ENCODE measurements at places on chromosomes 13 and 19. TPM values are rescaled to one million over a fixed set of nuclear protein-coding genes. Genes with fewer than 3 reads are reported as not detected.

Gene CGB3
- not detected for total RNA-seq

Gene ZNF649
- 10.7 TPM for total RNA-seq

- H3K4me1 ChIP-seq: peaks cover 8% of the 10 kb centered on the region
- no peak overlapping the region for H3K27ac ChIP-seq
- no peak for DNase-seq
- peaks cover 5% of the 10 kb centered on the region for H3K36me3 ChIP-seq
- H3K4me3 ChIP-seq: no peak overlapping the region
These were observed 10.1 kb downstream of the TMEM143 start for GRCh38 chr19:48353677-48354076.

- no peaks in the 10 kb centered on the region for H3K27me3 ChIP-seq
- no peak overlapping the region for H3K4me3 ChIP-seq
These were observed 595.5 kb upstream of the KLHL1 start for GRCh38 chr13:70703755-70704154.

GRCh38 chr13:112648101-112648500, 41.7 kb upstream of the ATP11A start:
- peaks cover 6% of the 10 kb centered on the region for H3K27me3 ChIP-seq
- H3K4me1 ChIP-seq: no peaks in the 10 kb centered on the region
- no peak for DNase-seq
- H3K4me3 ChIP-seq: no peak overlapping the region
- no peak overlapping the region for H3K27ac ChIP-seq

GRCh38 chr13:39023316-39023715, 14.6 kb downstream of the PROSER1 start:
- DNase-seq: no peak
- peaks cover 4% of the 10 kb centered on the region for H3K4me1 ChIP-seq
- no peak overlapping the region for H3K4me3 ChIP-seq
- no peaks in the 10 kb centered on the region for H3K27me3 ChIP-seq

DNA sequence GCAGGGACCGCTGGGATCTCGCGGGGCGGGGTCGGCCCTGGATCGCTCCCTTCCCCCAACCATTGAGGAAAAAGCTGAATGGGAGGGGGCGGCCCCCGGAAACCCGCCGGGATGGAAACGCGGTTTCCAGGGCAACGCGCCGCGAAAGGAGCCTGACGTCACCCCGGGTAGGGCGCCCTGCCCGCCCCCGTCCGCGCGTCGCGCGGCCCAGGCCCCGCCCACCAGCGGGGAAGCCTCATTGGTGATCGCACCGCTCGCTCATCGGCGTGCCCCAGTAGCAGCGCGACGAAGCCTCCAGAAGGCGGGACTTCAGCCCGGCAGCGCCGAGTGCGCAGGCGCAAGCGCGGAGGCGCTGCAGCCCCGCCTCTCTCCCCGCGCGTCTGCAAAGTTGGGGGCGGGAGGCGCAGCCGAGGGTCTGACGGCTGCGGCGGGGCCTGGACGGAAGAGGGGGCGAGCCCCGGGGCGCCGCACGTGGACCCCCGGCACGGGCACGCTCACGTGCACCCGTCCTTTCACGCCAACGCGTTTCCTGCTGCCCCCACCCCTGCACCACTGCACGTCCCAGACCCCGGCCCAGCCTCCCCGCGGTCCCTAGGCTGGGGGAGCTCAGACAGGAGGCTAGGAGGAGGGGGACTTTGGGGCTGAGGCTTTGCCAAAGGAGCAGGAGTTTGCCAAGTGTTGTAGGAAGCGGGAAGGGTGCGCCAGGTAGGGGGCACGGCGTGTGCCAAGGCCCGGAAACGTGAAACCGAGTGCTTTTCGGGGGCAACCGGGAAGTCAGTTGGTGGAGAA, 8.2 kb upstream of the CIRBP start:
- H3K4me3 ChIP-seq: peak overlapping the region; percentile 91
- no peaks in the 10 kb centered on the region for H3K27me3 ChIP-seq
- peak; percentile 99 for DNase-seq
- H3K4me1 ChIP-seq: peaks cover 43% of the 10 kb centered on the region

GRCh38 chr13:40648040-40648439, 18.4 kb downstream of the FOXO1 start:
- DNase-seq: no peak
- H3K36me3 ChIP-seq: peaks cover 42% of the 10 kb centered on the region
- no peak overlapping the region for H3K27ac ChIP-seq
- H3K4me1 ChIP-seq: peaks cover 76% of the 10 kb centered on the region
- no peaks in the 10 kb centered on the region for H3K27me3 ChIP-seq

DNA sequence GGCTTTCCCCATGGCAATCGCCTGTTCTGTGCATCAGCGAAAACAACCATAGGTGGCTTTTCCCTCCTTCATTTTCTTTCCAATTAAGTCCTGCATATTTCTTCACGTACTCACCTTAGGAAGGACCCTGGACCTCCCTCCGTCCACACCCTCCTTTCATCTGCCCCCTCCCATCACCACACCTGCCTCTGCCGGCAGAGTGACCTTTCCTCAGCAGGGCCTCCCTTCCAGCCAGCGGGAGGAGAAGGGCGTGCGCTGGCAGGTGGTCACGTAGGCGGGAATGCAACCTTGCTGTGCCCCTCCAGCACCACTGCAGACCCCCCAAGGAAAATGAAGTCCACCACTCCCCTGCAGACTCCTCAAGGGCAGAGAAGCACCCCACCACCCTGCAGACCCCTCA, 61.1 kb downstream of the GSX1 start:
- peaks cover 3% of the 10 kb centered on the region for H3K27me3 ChIP-seq
- H3K36me3 ChIP-seq: no peaks in the 10 kb centered on the region
- H3K27ac ChIP-seq: no peak overlapping the region
- no peaks in the 10 kb centered on the region for H3K4me1 ChIP-seq
- no peak for DNase-seq

DNA sequence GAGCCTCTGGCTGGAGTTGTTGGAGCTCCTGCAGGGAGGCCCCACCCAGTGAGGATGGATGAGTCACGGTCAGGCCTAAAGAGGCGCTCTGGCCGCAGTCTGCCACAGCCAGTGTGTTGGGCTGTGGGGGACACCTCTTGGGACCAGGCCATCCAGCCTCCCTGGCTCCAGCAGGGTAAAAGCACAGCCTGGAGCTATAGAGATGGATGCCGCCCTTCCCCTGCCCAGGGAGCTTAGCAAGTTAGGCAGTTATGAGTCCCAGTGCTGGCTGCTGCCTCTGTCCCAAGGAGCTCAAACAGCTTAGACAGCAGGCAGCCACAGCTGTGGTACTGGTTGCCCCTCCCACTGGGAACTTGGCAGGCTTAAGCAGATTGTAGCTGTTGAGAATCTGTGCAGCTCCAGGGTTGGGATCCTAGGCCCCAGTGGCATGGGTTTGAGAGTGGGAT, 100.9 kb downstream of the NDFIP2 start:
- H3K4me1 ChIP-seq: no peaks in the 10 kb centered on the region
- DNase-seq: no peak
- H3K27me3 ChIP-seq: no peaks in the 10 kb centered on the region
- H3K27ac ChIP-seq: no peak overlapping the region

DNA sequence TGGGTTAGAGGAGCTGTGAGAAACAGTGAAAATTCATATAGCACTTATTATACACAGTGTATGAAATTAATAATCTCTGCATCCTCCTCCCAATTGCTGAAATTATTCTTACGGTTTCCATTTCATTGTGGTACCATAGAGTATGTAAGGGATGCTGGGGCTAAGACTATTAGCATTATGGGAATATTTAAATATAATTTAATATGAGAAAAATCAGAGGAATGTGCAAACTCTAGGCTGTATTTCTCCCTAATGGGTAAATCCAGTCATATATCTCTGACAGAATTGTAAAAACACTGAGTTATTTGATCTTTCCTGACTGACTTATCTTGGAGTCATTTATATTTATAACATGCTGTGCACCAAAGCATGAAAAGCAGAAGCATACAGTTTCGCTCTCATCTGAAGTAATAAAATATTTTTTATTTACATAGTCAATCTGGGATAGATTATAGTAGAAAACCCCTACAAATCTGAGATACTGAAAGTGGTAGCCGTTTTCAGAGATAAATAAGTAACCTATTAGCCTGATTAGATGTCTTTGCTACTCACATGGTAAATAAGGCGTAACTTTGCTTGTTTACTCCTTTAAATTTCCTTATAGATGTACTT, 34.9 kb downstream of the LRCH1 start:
- H3K4me3 ChIP-seq: no peak overlapping the region
- no peak for DNase-seq
- H3K27me3 ChIP-seq: peaks cover 3% of the 10 kb centered on the region
- peaks cover 26% of the 10 kb centered on the region for H3K4me1 ChIP-seq
- no peak overlapping the region for H3K27ac ChIP-seq

- peaks cover 14% of the 10 kb centered on the region for H3K36me3 ChIP-seq
- DNase-seq: peak; percentile 68
- peak overlapping the region; percentile 100 for H3K4me3 ChIP-seq
- H3K27ac ChIP-seq: peak overlapping the region; percentile 99
- no peaks in the 10 kb centered on the region for H3K27me3 ChIP-seq
These were observed 958 bp upstream of the OBI1 start for GRCh38 chr13:78659732-78660494.

DNA sequence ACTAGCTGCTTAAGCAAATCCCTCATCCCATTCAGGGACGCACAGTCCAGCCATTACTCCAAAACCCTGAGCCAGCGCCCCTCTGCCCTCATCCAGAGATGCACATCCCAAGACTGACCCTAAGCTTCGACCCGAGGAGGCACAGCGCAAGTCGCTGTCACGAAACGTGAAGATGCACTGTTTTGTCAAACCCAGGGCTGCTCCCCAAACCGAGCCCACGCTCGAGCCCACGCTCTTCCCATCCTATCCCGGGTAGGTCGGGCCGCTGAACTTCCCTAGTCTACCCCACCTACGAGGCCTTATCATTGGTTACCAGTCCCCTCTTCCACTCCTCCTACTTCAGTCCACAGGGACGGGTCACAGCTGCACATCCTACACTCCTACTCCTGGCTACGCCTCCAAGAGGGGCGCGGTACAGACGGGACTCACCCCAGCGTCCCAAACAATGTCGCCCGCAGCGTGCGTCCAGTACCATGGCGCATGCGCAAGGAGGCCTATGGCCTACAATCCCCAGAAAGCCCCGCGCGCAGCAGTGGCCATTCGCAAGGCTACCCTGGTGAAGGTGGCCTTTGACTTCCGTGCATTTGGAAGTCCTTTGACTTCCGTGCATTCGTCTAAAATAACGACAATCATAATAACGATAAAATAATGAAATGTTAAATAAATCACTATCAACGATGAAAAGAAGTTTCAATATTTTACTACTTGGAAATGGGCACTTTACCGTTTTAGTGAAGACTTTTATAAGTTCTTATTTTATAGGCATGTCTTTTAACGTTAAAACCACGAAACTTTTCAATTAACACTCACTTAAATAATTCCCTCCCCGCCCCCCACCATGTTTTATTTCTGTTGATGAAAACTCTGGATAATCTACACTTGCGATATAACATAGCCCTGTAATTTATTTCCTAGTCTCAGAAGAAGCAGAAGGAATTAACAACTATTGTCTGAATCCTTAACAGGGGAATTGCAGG, at the start of gene ZNF285:
Gene ZNF285 (minus strand): TSS at position 470 of the 977 bp plus-strand sequence. CDS start 4,395 bp downstream, outside the sequence.
- no peak within 1 kb of the TSS for H3K27ac ChIP-seq
- DNase-seq: peak; percentile 84
- H3K4me3 ChIP-seq: peak within 1 kb of the TSS; percentile 77
- H3K36me3 ChIP-seq: peaks cover 4% of the 10 kb centered on the region
- no peaks in the 10 kb centered on the region for H3K27me3 ChIP-seq
- H3K4me1 ChIP-seq: peaks cover 3% of the 10 kb centered on the region

DNA sequence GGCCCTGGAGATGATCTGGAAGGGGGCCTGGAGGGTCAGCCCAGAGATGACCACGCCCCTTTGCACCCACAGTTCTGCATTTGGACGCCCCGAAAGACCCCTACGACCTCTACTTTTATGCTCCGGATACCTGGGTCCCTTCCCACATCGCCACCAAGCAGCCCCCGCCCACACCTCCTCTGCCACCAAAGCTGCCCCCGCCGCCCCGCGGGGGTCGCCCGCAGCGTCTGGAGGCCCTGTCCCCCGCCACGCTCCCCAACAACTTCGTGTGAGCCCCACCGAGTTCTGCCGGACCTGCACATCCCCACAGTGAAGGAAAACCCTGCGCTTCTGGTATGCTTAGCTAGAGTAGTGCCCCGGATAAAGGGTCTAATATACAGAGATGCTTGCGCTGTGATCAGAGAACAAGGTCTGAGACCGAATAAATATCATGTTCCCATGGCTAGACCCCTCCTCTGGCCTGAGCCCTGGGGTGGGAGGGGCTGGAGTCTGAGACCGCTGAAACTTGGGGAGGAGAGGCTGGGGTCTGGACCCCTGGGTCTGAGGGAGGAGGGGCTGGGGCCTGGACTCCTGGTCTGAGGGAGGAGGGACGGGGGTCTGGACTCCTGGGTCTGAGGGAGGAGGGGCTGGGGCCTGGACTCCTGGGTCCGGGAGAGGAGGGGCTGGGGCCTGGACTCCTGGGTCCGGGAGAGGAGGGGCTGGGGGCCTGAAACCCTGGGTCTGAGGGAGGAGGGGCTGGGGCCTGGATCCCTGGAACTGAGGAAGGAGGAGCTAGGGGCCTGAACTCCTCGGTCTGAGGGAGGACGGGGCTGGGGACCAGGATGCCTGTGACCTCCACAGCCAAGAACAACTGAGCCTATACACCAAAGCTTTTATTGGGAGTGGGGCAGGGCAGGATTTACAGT, 3.6 kb downstream of the GFY start:
- H3K4me1 ChIP-seq: peaks cover 52% of the 10 kb centered on the region
- H3K4me3 ChIP-seq: peak overlapping the region; percentile 58
- H3K27me3 ChIP-seq: peaks cover 84% of the 10 kb centered on the region
- no peaks in the 10 kb centered on the region for H3K36me3 ChIP-seq
- H3K27ac ChIP-seq: no peak overlapping the region

DNA sequence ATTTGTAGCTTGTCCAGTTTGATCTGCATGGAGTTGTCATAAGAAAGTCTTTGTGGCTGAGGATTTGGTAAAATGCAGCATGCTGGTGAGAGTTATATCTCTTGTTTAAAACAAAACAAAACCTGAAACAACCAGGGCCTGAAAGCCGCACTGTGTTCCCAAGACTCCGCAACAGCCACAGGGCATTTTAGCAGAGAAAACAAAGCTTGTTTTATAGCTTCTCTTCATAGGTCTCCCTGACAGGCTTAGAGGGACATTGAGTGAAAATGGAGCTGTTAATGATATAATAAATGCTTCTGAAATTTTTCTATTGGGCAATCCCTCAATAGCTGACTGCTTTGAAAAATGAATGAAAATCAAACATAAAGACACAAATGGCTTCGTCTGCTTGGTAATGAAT, 148.7 kb upstream of the RNF113B start:
- H3K4me1 ChIP-seq: no peaks in the 10 kb centered on the region
- no peak overlapping the region for H3K4me3 ChIP-seq
- no peak for DNase-seq
- H3K27ac ChIP-seq: no peak overlapping the region
- H3K36me3 ChIP-seq: no peaks in the 10 kb centered on the region

DNA sequence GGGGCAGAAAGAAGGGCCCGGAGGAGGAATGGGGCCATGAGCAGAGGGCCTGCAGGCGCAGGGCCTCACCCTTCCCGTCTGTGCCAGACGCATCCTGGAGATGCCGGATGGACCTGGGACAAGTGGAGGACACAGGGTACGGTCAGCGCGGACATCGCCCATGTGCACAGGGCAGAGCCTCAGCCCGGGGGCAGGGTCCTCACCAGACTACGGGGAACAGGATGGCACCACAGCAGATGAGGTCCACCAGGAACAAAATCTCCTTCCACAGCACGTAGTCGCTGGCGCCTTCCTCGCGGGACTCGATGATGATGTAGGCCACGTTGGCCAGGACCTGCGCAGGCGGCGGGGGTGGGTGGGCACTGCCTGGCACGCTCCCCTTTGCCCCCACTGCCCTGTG, 5.6 kb downstream of the GPR108 start:
- DNase-seq: no peak
- no peaks in the 10 kb centered on the region for H3K27me3 ChIP-seq
- H3K4me3 ChIP-seq: no peak overlapping the region
- H3K27ac ChIP-seq: no peak overlapping the region

All from activated CD4-positive, alpha-beta T cell treated with anti-CD3 and anti-CD28 coated beads, Interleukin-2, amount 10 ng/mL, durations not matched to agents 24 days and 14 days (primary cell).